ENCODE measurements at places on chromosomes 5 and 9.
A peak's percentile ranks its signal among the peaks of the same experiment; 100 is the strongest.

DNA sequence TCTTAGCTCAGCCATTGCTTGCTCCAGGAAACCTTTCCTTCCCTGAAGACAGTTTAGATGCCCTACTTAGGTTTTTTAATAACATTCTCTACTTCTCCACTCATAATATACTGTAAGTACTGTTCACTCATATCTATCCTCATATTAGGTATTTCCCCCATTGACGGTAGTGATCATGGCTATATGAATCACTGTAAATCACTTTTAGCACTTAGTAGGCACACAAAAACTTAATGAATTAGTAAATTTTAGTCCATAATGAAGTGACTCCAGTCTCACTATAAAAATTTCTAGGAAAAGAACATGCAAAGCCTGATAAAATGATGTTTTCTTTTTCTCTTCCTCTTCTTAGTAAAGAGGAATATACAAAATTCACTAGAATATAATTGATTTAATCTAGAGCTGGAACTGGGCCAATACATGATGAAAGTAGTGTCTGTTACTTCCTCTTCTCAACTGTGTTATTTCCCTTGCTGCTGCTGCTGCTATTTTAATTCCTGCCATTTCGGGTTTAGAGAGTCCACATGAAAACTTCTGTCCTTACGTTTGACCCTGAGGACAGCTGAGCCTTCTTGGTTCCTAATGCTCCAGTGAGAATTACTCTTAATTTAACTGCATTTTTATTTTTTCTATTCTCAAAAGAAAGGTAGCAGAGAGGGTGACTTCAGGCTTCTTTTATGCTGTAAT lies 73.5 kb downstream of the LNPEP start:
- DNase-seq: no peak

DNA sequence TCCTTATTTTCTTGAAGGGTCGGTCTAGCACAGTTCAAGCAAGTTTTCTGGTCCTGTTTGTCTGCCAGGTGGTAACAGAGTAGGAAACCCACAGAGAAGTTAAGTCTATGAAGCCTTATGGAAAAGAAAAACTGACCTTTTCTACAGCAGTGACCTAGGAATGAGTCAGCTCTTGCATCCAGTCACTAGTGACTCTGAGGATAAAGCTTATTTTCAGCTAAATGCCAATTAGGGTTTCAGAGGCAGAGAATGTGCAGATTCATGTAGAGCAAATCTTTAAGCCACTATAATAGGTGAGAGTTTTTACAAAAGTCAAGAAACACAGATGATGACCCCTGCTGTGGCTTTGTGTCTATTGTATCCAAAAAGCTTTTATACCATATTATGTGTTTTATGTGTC lies 100.7 kb downstream of the CWC27 start:
- DNase-seq: no peak

- no peak for DNase-seq
These were observed 4.2 kb downstream of the SGCD start for GRCh38 chr5:156331181-156331580.

GRCh38 chr5:144206141-144206540 lies 35.5 kb downstream of the KCTD16 start:
- no peak for DNase-seq

GRCh38 chr5:157463081-157463480 lies 3.1 kb downstream of the NIPAL4 start:
- DNase-seq: no peak

DNA sequence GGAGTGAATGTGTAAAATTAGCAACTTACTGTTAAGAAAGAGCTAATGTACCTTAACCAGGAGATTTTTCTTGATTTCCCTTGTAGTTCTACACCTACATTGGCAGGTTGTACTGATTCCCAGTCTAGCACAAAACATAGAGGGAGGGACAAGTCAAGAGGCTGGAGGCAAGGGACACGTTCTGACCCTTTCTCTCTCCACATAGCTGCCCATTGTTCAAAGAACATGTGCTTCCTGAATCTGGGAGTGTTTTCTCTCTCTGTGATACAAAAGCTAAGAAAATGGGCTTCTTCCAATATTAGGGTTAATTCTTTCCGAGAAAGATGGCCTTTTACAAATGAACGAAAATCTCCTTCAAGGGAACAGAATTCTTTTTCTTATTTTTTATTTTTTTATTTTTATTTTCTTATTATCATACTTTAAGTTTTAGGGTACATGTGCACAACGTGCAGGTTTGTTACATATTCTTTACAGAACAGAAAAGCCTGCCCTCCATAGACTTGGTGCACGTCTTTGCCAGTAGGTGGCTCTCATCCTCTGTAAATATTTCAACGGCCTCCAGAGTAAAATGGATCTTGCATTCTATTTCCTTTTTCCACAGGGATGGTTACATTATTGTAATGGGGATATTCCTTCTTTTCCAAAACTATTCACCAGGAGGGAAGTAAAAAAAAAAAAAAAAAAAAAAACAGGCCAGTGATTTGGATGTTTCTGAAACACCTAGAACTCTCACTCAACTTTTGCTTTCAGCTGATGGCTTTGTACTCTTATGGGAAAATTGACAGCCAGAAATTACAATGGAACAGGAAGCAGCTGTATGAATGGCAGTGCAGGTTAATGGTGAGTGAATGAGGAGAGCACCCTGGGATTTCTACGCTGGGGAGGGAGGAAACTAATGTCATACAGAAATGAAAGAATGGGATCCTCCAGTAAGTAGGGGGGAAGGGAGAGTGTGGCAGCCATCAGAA lies 13.1 kb upstream of the IFNA5 start:
- peak; percentile 9 for DNase-seq

DNA sequence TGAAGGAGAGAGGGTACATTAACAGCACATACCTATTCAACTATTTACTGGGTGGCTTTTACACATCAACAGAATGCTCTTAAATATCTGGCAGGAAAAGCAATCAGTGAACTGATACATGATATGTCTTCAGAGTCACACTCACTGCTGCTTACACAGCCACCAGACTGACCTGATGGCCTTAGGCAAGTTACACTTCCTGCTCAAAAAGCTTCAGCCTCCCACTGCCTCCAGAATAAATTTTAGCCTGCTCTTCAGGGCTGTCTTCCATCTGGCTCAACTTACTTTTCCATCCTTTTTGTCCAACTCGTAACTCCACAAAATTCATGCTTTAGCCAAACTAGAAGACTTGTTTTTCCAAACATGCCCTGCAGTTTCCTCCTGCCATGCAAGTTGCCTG lies 10.7 kb downstream of the LOX start:
- no peak for DNase-seq

DNA sequence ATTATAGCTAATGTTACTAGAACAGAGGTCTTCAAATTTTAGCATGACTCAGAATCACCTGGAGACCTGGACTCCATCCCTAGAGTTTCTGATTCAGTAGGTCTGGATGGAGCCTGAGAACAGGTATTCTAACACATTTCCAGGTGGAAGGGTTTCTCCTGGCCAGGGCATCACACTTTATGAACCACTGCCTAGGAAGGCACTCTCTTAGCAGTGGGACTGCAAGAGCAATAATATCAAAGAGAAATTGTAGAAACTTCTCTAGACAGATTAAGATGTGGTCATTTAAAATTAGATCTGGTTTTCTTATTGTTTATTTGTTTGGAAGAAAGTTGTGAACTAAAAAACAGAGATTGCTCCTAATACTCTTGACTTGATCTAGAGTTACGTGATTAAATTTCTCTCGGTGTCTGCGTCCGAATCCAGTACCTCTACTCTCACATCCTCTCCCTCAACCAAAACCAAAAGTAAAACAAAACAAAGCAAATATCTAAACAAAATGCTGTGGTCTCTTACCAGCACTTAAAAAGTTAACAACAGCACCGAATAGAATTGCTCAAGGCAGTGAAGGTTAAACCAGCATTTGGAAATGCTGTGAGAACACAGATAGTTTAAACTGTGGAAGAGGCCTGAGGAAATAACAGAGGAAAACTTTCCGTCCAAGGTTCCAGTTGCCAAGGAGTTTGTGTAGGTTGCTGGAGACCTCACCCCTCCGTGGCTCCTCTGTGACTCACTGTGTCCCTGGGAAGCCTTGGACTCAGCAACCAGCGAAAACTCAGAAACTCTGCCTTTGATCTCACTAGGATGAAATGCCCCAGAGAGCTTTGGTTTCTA lies 193.4 kb downstream of the ARRDC3 start:
- DNase-seq: no peak

GRCh38 chr5:178488696-178489095 lies 101.5 kb downstream of the COL23A1 start:
- no peak for DNase-seq

GRCh38 chr5:141879941-141880738 lies 1.9 kb upstream of the PCDH1 start:
- DNase-seq: no peak
